ENCODE measurements at places on chromosomes 7 and 10.

DNA sequence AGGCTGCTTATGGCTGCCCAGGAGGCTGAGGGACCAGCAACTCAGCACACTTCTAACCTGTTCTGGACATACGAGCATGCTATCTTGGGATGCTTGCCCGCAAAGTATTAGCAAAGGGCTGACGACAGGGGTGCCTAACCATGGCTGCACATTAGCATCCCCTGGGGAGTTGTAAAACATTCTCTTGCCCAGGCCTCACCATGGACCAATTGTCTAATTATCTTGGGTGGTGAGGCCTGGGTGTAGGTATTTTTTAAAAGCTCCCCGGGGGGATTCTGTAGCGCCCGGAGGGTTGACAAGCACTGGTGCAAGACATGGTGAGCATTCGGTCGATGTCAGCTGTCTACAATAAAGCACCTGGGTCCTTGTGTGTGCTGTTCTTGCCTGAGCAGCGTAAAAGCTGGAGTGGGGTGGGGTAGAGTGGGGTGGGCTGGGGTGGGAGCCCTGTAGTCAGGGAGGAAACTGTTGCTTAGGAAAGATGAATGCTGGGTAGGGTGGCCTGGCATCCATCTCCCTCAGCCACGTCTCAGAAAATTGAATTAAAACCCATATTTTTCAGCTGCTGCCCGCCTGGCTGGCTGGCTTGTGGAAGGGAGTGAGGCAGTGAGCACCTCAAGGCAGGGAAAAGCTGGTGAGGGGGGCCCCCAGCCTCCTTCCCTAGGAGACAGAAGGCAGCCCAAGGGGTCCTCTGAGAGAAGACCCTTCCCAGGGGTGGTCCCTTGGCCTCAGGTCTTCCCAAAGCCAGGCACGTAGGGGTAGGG is 2.9 kb upstream of the ADCYAP1R1 start:
- no peaks in the 10 kb centered on the region for H3K36me3 ChIP-seq
- H3K27me3 ChIP-seq = peaks cover 50% of the 10 kb centered on the region
- peaks cover 8% of the 10 kb centered on the region for H3K4me1 ChIP-seq
- H3K27ac ChIP-seq = no peak overlapping the region
- no peak overlapping the region for H3K4me3 ChIP-seq

- peaks cover 6% of the 10 kb centered on the region for H3K4me1 ChIP-seq
- peak overlapping the region; percentile 69 for H3K4me3 ChIP-seq
- H3K27ac ChIP-seq = no peak overlapping the region
- H3K36me3 ChIP-seq = no peaks in the 10 kb centered on the region
- no peak for DNase-seq
Measured at GRCh38 chr7:130732980-130733930, 752 bp downstream of the KLF14 start.

DNA sequence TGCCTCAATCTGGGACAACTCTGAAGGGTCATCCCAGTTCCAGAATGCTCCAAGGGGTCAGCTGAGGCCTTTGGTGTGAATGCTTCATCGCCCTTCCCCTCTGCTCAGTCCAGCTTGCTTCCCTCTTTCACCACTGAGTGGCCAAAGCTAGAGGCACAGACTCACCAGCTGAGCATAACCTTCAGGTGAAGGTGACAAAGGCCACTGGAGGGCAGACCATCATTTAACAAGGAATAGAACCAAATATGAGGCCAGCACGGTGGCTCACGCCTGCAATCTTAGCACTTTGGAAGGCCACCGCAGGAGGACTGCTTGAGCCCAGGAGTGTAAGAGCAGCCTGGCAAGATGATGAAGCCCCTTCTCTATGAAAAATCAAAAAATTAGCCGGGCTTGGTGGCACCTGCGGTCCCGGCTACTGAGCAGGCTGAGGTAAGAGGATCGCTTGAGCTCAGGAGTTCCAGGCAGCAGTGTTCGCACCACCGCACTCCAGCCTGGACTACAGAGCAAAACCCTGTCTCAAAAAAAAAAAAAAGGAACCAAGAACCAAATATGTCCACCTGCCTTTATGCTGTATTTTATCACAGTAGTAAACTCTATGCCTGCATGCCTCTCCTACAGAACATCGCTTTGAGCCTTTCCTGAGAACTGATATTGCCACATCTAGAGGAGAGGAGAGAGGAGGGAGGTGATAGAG is 13.4 kb downstream of the PRKAG2 start:
- no peaks in the 10 kb centered on the region for H3K4me1 ChIP-seq
- no peak for DNase-seq
- H3K27ac ChIP-seq = no peak overlapping the region

GRCh38 chr7:98252425-98253054 is 508 bp upstream of the TECPR1 start:
- H3K27ac ChIP-seq = no peak overlapping the region
- H3K36me3 ChIP-seq = peaks cover 27% of the 10 kb centered on the region
- H3K27me3 ChIP-seq = no peaks in the 10 kb centered on the region
- H3K4me3 ChIP-seq = peak overlapping the region; percentile 97
- no peak for DNase-seq

GRCh38 chr7:114450431-114450830 is 35.8 kb downstream of the FOXP2 start:
- H3K27ac ChIP-seq = no peak overlapping the region

- no peak overlapping the region for H3K27ac ChIP-seq
- peaks cover 3% of the 10 kb centered on the region for H3K4me1 ChIP-seq
- H3K36me3 ChIP-seq = no peaks in the 10 kb centered on the region
- DNase-seq = no peak
Measured at GRCh38 chr10:50522908-50523307, 100.8 kb downstream of the SGMS1 start.

Measured in mesenchymal stem cell (in vitro differentiated cells and primary cell).